Right lung (tissue), 10 donors: ENCODE measurements at places on chromosomes 1 and 21.
A peak's percentile ranks its signal among the peaks of the same experiment; 100 is the strongest.

- no peak for DNase-seq
Measured at GRCh38 chr1:39957299-39958015, 2.5 kb downstream of the MFSD2A start.

DNA sequence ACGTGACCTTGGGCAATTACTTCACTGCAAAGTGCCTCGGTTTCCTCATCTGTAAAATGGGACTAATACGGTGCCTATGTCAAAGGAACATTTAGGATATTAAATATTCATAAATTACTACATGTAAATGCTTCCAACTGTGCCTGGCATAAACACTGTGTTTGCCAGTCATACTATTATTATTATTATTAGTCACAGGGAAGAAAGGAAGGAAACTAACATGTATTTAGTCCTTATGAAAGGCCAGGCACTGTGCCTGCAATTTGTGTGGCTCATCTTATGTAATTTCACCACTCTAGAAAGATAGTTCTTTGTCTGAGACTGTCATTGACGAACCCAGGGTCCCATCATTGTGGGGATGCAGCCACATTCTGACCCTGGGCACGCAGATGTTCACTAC lies 45.0 kb downstream of the EPHB2 start:
- DNase-seq: no peak

DNA sequence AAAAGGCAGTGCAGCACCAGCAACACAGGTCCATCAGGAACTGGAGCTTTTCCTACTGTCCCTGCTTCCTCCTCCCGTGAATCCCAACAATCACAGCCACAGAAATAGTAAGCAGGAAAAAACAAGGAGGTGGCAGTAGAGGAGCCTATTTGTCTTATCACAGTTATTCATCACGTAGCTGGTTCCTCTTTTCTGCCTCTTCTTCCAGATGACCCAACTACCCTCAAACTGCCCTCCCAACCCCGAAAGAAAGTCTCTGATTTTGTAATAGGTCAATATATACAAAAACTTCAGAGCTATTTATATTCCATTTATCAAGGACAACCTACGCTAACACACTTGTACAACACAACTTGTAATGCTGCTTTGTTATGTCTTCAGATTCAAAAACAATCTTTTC lies 21.4 kb downstream of the GNB1 start:
- no peak for DNase-seq

DNA sequence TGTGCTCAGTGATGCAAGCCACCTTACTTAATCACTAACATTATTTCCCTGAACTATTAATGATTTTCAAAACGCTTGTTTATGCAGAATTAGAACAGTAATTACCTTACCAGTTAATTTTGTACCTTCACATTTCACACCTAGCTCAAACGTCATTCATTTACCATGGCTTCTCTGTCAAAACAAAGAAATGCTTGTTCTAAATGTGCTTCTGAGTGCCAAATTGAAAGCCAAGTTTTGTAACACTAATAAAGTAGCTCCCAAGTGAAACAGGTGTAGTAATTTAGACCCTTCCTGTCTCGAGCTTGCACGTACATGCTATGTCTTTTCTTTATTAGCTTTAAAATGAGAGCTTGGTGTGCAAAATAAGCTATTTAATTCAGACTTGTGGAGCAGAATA lies 533.7 kb upstream of the PKN2 start:
- no peak for DNase-seq

GRCh38 chr1:34808051-34808810 lies 15.4 kb downstream of the GJA4 start:
- no peak for DNase-seq

- peak; percentile 71 for DNase-seq
Measured at GRCh38 chr1:82485591-82486369, 685.0 kb downstream of the ADGRL2 start.

DNA sequence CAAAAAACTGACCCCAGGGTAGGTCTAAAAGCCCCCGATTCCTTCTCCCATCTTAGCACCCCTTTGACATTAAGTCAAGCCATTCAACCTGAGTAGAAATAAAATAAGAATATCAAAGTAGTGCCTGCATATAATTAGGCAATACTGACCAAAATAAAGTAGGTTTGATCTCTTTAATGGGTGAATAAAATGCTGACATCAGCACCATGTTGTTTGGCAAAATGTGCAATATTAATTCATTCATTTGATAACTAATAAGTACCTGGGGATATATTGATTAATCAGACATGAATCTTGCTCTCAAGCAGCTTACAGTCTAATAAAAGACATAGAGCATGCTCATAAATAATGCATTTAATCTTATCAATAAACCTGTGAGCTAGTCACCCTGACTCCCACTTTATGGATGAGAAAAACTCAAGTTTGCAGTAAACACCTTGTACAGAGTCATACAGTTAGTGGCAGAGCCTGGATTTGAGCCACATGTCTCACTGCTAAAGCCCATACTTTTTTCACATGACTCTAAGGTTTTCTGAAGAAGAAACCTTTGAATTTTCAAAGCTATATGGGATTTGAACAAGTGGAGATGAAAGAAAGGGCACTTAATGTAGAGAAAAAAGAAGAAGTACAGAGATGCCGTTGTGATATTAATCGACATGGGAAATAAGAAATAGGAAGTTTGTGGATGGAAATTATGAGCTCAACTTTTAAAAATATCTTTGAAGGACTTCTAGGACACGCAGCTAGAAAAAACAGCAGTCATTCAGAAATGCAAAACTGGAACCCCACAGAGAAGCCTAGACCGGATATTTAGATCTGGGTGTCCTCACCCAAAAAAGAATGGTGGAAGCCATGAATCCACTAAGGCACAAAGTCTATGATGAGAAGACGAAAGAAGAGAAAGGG lies 183.9 kb downstream of the TOMM20 start:
- DNase-seq: no peak

- no peak for DNase-seq
Measured at GRCh38 chr1:49051647-49052046, 275.0 kb upstream of the BEND5 start.

- peak; percentile 42 for DNase-seq
Measured at GRCh38 chr1:212514782-212515181, 82.1 kb downstream of the NENF start.

DNA sequence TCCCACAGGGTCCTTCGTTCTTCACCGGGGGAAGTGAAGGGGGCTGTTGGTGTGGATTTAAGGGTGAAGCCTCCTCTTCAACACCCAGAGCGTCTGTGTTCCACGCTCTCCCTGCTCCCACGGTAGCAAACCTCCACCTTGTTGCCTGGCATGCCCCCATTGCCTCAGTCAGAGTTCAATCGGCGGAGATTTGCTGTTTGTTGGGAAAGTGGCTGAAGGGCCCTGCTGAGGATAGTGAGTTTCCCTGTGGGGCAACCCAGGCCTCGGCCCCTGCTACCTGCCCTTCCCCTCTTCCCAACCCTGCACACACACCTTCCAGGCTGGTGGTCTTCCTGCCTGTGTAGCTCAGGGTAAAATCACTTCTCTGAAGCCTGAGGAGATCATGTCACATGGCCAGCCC lies 60.5 kb downstream of the TOR1AIP2 start:
- DNase-seq: no peak

DNA sequence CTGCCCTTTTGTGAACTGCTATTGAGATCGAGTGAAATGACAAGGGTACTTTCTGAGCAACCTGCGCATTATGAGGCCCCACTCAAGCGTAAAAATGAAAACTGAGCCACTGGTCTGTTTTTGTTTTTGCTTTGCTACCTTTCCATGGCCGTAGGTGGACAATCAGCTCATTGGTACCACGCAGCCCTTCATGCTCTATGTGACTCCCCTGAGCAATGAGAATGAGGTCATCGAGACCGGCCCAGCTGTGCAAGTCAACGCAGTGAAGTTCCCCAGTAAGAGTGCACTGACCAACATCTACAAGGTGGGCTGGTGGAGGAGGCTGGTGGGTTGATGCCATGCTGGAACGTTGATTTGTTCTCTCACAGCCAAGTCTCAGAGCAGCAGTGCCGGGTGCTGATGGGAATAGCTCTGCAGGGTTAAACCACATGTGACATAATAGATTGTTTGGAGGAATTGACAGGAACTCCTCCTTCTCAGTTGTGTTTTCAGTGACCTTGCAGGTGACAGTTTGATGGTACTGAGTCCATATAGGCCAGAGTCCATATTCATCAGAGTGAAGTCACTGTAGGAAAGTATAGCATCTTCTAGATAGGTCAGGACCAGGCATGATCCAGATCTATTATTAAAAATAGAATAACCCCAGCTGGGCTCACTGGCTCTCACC lies 170.3 kb downstream of the VPS13D start:
- DNase-seq: no peak

GRCh38 chr1:243256590-243256989 lies 749 bp downstream of the SDCCAG8 start:
- DNase-seq: no peak

- DNase-seq: peak; percentile 69
Measured at GRCh38 chr1:227788271-227789083, 27.0 kb upstream of the PRSS38 start.

DNA sequence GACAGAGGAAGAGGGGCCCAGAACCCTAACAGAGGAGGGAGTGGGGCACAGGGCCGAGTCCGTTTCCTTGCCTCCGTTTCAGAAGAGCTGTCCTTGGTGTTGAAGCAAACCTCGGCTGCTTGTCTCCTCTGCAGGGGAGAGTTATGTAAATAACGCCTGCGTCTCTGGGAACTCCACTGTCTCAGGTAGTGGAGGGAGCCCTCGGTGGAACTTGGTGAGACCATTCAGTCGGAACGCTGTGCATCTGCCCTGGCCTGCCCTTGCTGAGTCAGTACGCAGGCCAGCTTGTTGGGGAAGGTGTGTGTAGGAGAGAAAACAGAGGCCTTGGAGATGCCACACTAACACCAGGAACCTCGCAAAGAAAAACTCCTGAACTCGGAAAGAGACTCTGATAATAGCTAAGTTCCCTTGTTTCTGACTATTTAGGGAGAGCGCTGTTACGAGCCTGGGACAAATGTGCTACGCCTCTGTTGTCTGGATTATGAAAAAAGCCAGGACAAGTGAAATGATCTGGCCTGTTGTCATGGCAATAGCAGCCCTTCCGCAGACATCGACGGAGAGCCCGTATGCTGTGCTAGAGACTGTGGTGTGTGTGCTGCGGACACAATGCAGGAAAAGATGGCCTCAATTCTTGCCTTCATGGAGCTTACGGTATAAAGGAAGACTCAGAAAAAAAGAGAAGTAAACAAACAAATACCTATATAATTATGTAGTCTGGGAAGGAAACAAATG lies 94.6 kb upstream of the AKT3 start:
- DNase-seq: no peak

DNA sequence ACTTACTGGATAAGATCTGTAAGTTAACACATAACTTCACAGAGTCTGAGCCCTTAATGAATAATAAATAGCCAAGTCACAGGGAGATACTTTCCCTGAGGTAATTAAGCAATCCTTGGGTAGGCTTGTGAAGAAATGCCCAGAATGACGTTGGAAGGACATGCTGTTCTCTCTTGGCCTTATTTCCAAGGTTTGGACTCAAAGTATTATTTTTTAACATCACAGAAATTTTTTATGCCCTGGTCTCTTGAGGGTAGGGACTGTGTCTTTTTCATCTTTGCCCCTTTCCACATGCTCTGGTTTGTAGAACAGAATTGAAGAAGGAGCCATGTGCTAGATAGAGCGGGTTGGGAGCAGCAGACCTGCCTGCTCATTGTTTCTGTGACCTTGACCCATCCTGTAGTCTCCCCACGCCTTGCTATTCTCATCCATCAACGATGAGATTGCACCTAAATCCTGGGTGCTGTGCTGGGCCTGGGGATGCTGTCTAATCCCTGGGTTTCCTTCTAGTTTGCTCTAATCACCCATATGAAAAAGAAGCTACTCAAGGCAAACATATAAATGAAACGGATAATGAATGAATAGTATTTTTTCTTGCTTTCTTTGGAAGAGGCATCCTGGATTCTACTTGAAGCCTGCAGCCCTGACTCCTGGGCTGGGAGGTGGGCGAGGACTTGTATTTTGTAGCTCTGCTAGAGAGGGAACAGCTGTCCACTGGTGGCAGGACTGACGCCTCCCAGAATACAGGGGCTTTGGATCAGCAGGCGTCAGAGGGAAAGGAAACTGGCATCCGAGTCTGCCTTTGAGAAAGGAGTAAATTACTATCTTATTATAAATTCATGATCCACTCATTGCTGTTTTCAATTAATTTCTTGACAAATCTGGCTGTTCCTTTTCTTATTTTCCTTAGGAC lies 17.5 kb upstream of the LAMTOR5 start:
- no peak for DNase-seq

DNA sequence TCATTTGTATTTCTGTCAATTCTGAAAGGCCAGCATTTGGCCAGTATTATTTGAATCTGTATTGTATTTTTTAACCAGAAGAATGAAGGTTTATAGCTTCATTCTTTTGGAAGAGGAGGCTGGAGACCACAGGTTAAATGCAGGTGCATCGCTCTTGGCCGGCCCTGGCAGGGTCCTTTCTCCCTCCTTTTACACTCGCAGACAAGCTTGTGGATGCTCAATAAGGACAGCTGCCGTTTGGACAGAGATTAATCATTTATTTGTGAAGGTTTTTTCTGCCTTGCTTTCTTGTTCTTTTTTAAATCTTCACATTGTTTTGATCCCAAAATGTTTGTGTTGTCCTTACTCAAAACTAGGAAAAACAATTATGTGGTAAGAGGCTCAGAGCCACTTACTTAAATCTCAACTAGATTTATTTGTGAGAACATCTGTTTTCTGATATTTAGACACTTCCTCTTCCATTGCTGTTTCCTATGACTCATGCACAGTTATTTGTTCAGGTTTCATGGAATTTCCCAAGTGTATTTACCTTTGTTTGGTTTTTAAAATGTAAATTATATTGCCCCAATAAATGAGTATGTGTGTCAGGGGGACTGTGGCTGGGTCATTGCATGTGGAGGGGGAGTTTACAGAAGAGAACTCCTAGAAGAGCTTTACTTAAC lies 46.7 kb upstream of the LAMC2 start:
- no peak for DNase-seq

DNA sequence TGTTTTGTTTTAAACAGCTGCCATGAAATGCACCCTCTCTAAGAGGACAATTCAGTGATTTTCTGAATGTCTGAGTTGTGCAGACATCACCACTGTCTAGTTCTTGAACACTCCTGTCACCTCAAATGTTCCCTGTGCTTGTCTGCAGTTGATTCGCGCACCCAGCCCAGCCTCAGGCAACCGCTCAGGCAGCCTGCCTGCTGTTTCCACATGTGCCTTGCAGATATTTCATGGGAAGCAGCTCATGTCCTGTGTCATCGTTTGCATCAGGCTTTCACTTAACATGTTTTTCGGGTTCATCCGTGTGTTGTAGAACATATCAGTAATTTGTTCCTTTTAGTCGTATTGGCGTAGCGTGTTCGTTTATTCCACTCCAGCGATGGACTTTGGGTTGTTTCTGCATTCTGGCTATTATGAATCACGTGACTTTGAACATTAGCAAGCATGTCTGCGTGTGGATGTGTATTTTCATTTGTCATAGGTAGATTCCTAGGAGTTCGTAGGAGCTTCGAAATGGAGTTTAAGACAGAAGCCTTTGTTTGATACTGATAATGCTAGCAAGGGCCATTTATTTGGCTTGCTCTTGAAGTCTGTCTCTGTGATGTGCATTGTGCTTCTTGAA lies 12.1 kb downstream of the ADARB1 start:
- no peak for DNase-seq

- DNase-seq: no peak
Measured at GRCh38 chr1:242651817-242652216, 127.3 kb upstream of the PLD5 start.
